Stimulated activated CD8-positive, alpha-beta memory T cell treated with anti-CD3 and anti-CD28 coated beads, Interleukin-4, amount 100 ng/mL, for 4 hours (primary cell): ENCODE measurements at places on chromosomes 5 and 9.

DNA sequence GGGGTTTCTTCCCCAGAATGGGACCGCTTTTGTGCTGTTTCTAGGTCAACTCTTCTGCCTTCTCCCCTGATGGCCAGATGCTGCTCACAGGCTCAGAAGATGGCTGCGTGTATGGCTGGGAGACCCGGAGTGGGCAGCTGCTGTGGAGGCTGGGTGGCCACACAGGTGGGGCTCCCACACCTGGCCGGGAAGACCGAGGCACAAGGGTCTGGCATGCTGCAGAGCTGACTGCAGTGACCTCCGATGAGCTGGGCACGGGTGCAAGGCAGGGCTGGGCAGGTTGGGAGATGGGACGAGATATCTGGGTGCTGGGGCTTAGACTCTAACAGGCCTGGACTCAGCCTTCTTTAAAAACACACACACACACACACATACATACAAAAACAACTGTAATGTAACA is 901 bp downstream of the WDR38 start:
- DNase-seq, result no peak

GRCh38 chr9:106532306-106533015 is 330.5 kb upstream of the ZNF462 start:
- DNase-seq, result no peak

DNA sequence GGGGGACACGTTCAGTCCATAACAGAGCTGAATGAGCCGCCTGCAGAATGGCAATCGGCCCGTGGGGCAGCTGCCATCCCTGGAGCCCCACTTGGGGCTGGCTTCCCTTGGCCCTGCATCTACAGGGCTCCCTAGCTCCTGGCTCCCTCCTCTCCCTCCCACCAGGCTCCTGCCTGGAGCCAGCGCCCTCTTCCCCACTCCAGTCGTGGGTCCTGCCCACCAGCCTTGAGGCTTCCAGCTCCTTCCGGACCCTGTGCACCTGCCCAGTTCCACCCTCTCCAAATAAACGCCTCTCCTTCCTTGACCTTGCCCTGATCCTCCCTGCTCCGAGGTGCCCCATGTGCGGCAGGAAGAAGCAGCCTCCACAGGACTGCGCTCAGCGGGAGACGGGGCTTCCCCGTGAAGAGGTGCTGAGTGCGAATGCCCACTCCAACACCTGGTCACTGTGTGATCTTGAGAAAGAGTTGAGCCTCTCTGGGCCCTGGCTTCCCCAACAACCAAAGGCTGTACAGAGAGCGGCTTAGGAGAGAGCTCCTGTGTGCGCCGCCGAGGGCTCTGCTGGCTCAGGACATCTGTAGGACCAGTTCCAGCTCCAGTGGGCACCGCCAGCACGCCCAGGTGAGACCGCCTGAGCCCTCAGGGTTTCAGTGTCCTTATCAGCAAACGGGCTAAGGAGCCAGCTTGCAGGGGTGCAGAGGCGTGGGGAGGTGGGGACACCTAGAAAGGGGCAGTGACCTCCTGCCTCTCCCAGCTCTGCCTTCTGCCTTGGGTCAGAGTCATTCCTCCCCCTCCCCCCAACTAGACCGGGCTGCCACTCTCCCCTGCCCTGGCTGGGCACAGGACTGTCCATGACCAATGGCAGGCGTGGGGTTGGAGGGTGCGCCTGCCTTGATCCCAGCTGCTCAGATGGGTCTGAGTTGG is 12.1 kb downstream of the C9orf50 start:
- DNase-seq, result no peak

DNA sequence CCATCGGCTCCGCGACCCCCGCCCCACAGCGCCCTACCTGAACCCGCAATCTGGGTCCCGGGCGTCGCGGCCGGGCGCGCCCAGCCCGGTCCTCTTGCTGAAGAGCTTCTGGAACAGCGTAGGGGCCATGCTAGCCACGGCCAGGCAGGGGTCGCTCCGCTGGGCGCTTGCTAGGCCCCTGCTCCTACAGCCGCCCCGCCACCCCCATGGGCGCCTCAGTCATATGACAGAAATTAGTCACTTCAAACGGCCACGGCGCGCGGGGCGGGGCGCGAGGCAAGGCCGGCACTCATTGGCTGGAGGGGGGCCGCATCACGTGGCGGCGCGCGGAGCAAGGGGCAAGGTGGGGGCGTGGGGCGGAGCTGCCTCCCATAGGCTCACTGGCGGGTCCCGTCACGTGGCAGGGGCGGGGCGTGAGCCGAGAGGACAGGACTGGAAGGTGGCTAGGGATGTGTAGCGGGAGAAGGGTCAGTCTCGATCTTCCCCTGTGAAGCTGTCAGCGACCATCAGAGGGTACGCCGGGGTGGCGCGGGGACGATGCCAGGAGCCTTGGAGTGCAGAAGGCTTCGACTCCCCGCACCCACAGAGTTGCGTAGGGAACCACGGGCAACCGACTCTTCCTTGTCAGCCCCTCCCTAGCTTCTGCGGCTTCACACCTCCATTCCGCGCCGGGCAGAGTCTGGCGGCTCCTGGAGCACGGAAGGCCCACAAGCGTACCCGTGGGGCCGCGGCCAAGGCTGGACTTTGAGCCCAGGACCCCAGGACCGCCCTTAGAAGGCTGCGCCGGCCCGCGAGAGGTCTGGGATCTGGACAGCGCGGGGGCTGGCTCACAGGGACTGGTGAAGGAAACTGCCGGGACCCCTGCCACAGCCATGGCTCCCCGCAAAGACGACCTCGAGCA is at the start of gene FNIP1:
Gene FNIP1 (minus strand): TSS at position 225 of the 901 bp plus-strand sequence. CDS start 96 bp downstream, at position 129.
- peak; percentile 97 for DNase-seq

GRCh38 chr5:35856765-35857351 is at the start of gene IL7R:
TSS of gene IL7R (plus strand) at chr5:35856891. CDS start at chr5:35856978, 87 bp downstream.
- no peak for DNase-seq

DNA sequence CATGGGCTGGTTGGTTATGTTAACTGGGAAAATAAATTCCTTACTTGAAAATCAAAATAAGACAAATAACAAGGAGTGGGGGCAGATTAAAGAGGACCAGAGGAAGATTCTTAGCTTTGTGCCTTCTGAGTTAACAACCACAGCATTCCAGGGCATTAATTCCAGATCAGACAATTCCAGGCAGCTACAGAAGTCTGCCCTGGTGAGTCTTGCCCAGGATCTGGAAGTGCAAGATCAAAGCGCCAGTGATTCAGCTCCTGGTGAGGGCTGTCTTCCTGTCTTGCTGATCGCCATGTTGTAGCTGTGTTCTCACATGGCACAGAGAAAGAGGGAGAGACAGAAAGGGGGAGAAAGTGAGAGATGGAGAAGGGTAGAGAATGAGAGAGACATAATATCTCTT is 65.6 kb downstream of the ANXA2R start:
- no peak for DNase-seq

DNA sequence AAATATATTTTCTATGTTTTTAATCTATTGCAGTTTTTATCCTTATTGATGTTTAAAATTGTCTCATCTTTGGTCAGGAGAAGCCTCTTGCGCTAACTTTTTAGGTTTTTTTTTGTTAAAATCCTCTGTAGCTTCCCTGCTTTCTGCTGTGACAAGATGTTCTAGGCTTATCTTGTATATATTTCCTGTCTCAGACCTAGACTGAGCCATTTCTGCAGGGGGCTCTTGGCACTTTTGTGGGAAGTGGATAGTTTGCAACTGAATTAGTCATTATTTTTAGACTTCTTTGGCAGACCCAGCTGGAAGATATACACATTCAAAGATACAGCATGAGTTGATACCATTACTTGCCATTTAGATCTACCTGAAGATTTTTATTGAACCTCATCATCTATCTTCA is 28.8 kb downstream of the TCERG1 start:
- DNase-seq, result no peak

DNA sequence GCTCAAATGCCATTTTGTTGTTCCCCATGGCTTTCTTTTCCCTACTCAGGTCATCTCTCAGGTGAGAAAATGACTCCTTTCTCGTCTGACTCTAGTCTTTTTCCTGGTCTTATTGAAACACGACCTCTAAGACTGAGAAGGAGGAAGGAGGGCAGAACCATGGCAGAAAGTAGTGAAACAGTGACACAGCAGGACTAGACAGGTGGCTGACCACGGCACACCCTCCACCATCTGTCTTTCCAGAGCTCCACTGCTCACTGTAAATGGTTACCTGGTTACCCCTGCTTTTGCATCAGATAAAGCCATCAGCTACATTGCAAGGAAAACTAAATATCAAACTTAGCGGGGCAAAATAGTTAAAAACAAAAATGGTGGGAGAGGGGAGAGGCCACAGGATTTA is 30.9 kb downstream of the NR4A3 start:
- no peak for DNase-seq

DNA sequence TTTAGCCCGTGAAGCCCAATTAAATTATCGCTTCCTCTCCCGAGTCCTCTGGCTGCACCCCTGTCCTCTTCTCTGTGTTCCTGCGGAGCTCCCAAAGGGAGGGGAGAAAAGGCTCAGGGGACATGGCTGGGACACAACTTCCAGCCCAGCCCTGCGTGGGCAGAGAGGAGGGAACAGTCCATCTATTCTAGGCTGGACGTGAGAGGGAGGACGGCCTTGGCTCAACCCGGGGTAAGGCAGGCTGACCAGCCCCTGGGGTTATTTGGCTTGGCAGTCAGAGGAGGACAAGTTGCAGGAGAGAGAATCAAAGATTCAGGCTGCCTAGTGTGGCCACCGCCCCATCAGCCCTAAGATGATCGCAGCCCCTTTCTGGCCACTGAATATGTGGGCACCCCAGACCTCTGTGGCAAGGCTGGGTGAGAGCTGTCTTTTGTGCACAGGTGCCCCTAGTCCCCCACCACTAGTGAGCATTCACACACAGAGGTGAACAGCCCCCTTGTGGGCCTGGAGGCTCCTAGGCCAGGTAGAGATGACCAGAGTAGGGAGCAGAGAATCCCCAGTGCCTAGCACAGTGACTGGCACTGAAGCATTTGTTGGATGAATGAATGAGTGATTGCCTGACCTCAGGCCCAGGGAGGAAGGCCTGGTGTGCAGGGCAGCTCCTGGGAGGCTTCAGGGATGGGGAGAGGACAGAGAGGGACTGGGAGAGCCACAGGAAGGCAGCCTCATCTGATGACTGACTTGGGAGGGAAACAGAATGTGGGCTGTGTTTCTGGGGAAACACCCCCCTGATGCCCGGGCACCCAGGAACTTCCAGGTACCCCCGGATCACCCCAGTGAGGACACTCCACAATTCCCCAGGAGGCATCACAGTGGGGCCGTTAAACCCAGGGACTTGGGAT is 133.9 kb downstream of the C9orf50 start:
- DNase-seq, result no peak

- no peak for DNase-seq
Measured at GRCh38 chr9:104747245-104747564, 278 bp upstream of the NIPSNAP3A start.

- DNase-seq, result no peak
Measured at GRCh38 chr9:88741335-88741734, 206.4 kb downstream of the NXNL2 start.

DNA sequence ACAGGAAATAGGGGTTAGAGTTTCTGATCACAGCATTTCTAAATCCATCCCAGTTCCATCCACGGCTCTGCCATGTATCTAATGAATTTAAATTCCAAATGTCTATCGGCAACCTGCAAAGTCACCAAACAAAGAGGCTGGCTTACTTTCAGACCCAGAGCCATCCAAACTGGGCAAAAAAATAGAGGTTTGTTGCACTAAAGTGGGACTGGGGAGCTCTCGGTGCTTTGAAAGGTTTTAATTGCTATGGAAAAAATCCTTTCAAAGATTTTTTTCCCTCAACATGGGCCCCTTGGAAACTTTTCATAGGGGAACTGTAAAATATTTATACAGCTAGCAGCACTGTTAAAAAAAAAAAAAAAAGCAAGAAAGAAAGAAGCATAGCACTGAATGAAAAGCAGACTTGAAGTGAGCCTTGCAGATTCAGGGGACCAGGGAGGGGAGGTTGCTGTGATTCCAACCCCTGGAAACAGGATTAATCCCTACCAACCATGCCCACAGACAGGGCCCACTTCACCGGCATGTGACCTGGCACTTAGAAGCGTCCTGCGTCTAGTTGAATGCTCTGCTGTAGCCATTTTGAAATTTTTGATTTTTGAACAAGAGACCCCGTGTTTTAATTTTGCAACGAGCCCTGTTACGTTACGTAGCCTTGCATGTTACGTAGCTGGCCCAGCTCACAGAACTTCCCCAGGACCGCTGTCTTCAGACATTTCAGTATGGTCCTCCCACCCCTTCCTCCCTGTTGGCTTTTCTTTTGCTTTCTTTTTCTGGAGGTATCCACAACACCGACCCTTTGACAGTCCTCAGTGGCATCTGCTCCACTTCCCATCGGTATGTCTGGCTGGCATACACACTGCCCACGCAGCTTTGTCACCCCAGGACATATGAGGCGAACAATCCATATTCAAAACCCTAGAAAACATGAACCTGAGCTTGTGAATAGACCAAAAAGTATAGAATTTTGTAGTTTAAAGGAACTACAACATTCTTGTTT is 105.3 kb upstream of the NFIB start:
- no peak for DNase-seq

- no peak for DNase-seq
Measured at GRCh38 chr9:135147474-135147805, 60.0 kb downstream of the OLFM1 start.

- no peak for DNase-seq
Measured at GRCh38 chr9:123138163-123138562, 104.7 kb downstream of the GPR21 start.
